ENCODE measurements at places on chromosomes 12 and 14.

DNA sequence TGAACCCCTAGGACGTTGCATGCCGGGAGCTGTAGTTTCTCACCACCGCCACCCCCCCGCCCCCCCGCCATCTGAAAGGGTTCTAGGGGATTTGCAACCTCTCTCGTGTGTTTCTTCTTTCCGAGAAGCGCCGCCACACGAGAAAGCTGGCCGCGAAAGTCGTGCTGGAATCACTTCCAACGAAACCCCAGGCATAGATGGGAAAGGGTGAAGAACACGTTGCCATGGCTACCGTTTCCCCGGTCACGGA, 501 bp upstream of the HSP90B1 start:
- peak; percentile 86 for DNase-seq

GRCh38 chr14:55248411-55248810, 22.8 kb upstream of the FBXO34 start:
- DNase-seq: no peak

- no peak for DNase-seq
Observed at GRCh38 chr14:32400480-32400879, 71.4 kb downstream of the AKAP6 start.

- DNase-seq: peak; percentile 14
Observed at GRCh38 chr14:105883066-105884005, 357.0 kb downstream of the TMEM121 start.

- DNase-seq: no peak
Observed at GRCh38 chr12:5295996-5296395, 135.9 kb upstream of the NTF3 start.

GRCh38 chr12:52525661-52526499, 5.7 kb upstream of the KRT5 start:
- DNase-seq: peak; percentile 9

DNA sequence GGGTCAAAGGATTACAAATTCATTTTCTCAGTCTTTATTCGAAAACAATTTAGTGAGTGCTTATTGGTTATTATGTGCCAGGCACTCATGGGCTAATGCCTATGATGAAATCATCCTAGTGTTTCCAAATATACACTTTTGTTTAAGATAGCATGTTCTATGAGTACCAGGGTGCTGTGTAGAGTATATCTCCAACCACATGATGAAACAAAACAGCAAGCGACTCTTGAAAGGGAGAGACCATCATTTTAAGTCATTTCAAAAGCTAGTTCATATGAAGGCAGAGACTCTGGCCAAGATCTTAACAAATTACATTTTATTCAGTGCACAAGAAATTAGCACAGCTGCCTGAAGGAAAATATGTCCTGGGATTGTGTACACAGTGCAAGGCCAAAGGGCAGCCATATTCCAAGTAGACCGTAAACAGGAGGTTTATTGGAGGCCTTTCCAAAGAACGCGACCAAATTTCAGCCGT, 204.2 kb downstream of the EFCAB11 start:
- no peak for DNase-seq

GRCh38 chr12:82723093-82723492, 36.4 kb downstream of the TMTC2 start:
- DNase-seq: no peak

DNA sequence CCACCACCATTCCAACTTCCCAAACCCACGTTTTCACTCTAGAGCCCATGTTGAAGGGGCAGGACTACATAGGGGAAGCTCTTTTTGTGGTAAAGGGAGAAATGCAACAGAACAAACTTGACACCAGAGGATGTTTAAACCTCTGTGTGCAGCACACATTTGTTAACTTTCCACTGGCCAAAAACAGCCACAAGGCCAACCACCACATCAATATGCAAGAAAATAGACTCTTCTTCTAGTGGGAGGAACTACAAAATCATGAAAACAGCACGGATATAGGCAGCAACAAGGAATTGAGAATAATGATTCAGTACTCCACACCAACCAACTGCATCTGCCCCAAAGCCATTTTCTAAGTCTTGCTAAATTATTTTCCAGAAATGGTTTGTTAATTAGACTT, 66.3 kb upstream of the CEP83 start:
- no peak for DNase-seq

DNA sequence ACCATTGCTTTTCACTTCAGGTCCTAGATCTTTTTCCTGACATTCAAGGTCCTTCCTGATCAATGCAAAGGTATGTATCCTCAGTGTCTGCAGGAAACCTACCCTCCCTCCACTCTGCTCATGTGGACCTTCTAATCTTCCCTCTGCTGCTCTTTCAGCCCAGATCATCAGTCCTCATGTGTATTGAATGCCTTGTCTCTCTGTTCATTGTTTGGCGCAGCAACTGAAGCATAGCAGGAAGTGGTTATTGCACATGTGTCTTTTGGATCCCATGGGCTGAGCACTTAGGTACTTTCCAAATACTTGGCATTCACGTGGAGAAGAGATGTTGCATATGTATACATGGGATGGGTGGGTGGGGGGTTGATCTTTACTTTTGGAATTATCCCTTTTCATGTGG, 4.3 kb upstream of the NIN start:
- DNase-seq: no peak

- no peak for DNase-seq
Observed at GRCh38 chr12:99093166-99093565, 448.1 kb downstream of the APAF1 start.

DNA sequence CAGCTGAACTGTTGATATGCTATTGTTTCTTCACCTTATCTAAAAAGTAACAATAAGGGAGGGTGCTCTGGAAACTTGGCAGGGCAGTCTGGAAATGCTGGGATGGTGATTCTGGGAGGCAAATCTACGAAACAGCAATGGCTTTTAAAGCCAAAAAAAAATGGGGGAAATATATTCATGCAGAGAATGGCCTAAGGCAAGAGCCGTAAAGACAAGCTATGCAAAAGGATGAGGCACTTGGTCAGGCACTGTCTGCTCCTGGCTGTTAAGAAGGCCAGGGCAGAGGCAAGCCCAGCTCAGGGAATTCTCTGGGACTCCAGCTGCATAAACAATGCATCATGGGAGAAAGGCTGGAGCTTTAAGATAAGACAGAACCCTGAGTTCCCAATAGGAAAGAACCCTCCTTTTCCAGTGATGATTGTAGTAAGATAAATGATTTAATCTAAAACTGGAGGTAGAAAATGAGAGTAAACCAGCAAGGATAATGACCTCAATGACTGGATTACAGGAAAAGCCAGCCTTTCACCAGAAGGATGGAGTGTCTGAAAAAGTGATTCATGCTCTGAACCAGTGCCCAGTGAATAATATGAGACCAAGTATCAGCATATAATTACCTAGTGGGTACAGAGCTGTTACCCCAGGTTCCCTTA, 46.0 kb downstream of the ITPR2 start:
- DNase-seq: no peak

- DNase-seq: no peak
Observed at GRCh38 chr14:26959437-26959836, 361.6 kb upstream of the NOVA1 start.

DNA sequence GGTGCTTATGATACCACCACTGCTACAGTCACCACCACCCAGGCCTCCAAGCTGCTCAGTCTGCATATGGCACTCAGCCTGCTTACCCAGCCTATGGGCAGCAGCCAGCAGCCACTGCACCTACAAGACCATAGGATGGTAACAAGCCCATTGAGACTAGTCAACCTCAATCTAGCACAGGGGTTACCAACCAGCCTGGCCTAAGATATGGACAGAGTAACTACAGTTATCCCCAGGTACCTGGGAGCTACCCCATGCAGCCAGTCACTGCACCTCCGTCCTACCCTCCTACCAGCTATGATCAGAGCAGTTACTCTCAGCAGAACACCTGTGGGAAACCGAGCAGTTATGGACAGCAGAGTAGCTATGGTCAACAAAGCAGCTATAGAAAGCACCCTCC, 55.1 kb downstream of the BRMS1L start:
- DNase-seq: no peak

GRCh38 chr12:3291939-3292338, 199.1 kb upstream of the PRMT8 start:
- DNase-seq: no peak

- DNase-seq: no peak
Observed at GRCh38 chr12:120394483-120395367, 25.8 kb upstream of the MSI1 start.

- DNase-seq: no peak
Observed at GRCh38 chr14:24913746-24914145, 136.2 kb downstream of the STXBP6 start.

DNA sequence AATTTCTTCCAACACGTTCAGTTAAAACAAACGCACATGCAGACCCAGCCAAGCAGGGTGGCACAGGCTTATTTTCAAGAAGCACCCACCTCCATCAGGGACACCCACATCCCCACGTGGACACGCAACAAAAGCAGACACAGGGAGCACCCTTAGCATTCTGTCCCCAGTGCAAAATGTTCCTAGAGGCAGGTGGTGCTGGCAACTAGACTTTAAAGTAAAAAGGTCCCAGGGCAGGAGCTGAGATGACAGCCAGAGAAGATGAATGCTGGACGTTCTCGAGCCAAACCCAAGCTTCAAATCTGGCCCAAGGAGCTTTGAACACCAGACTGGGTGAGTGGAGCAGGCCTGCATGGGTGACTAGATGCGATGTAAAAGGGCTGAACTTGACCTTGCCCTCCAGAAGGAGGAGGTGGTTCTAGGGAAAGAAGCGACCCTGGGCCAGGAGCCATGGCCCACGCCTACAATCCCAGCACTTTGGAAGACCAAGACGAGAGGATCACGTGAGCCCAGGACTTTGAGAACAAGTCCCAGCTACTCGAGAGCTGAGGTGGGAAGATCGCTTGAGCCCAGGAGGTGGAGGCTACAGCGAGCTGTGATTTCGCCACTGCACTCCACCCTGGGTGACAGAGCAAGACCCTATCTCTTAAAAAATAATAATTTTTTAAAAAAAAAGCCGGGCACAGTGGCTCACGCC, 47.3 kb downstream of the KDM2B start:
- no peak for DNase-seq

- DNase-seq: no peak
Observed at GRCh38 chr12:68065687-68066086, 76.4 kb downstream of the IFNG-AS1 start.

- DNase-seq: peak; percentile 34
Observed at GRCh38 chr14:93914278-93914677, 12.9 kb upstream of the FAM181A start.

DNA sequence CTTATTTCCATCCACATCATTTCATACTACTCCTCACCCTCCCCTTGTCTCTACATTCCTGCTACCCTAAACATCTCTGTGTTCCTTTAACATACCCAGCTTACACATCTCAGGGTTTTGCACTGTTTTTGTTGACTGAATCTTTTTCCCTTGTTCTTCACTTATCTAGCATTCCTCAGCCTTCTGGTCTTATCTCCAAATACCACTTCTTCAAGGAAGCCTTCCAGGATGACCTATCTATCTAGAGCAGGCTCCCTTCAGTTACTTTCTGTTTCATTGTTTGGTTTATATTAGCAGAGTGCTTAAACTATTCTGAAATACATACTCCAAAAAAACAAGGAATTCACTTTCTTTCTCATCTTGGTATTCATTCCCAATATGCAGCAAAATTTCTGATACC, 353.1 kb downstream of the NAV3 start:
- no peak for DNase-seq

DNA sequence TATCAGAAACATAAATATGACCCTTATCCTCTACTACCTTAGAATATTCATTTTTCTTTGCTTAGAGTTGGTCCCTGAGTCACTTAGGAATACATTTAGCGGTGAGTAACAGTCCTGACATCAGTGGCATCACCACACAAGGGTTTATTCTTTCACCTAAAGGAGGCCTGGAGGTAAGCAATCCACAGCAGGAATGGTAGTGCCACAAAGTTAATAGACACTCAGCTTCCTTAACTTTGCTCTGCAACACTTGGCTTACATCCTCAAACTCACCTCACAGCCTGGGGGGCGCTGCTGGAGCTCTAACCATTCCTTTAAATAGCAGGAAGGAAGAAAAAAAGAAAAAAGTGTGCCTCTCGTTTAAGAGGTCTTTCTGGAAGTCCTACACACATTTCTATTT, 29.1 kb downstream of the BBOF1 start:
- DNase-seq: no peak

- no peak for DNase-seq
Observed at GRCh38 chr12:5259523-5259922, 172.4 kb upstream of the NTF3 start.

DNA sequence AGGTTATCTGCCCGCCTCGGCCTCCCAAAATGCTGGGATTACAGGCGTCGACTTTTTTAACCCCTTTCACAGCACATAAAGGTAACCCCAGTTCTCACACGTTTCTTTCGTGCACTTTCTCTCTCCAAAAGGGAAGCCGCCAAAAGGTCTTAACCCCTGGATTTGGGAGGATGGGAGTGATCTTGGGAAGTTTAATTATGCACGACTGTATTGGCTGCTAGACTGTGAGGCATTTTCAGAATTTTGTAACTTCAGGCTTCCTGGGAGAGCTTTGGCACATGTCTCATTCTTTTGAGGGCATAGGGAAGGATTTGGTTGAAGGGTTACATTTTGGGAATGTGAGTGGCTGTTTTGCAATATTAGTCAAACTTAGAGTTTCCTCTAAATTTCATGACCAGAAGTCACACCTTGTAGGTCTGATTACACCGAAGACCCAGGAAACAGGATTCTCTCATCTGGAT, 1.4 kb upstream of the SMARCC2 start:
- no peak for DNase-seq

GRCh38 chr14:59394268-59394667, 70.9 kb downstream of the GPR135 start:
- DNase-seq: no peak

DNA sequence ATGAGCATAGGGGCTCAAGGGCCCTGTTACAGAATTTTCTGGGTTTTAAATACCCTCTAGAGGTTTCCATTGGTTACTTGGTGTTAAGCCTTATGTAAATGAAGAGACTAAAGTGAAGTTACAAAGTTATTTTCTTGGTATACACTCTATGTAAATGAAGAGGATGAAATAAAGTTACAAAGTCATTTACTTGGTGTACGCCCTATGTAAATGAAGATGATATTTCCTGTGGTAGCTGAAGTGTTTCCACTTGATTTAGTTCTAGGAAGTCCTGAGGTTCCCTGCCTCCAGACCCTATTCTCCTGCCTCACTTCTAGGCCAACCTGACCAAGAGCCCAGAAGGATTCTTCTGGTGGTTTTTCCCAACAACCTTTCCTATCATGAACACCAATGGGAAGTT, 126.1 kb downstream of the SPTSSA start:
- no peak for DNase-seq

DNA sequence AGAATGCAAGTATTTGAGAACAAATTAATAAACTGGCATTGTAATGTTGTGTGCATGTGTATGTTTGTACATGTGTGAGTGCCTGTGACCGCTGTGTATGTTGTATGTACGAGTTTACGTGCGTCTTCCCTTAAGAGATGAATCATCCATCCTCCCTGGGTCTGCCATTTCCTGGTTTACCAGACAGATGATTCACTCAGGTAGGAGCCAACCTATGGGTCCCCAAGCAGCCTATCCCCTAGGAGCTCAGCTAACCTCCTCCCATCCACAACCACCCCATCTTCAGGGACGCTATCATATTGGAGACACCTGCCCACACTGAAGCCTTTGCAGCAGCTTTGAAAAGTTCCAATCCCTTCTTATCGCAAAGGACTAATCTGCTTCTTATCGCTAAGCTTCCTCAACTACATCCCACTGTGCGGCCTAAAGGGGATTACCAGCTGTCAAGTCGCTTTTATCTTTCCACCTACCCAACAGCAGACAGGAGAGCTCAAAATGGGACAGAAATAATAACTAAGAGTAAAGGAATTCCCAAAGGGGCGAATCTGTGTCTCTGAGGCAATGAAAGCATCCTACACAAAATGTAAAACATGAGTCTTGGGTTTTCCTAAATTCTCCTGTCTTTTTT, 81.5 kb upstream of the TMCC3 start:
- no peak for DNase-seq

- no peak for DNase-seq
Observed at GRCh38 chr12:83082690-83083276, 396.1 kb downstream of the TMTC2 start.

- no peak for DNase-seq
Observed at GRCh38 chr12:20011200-20011599, 357.1 kb upstream of the PDE3A start.

Measured in activated T-cell treated with anti-CD3 and anti-CD28 coated beads, Interleukin-2, amount 50 U/mL, for 48 hours (primary cell).